ENCODE measurements at places on chromosomes 6 and 20.

DNA sequence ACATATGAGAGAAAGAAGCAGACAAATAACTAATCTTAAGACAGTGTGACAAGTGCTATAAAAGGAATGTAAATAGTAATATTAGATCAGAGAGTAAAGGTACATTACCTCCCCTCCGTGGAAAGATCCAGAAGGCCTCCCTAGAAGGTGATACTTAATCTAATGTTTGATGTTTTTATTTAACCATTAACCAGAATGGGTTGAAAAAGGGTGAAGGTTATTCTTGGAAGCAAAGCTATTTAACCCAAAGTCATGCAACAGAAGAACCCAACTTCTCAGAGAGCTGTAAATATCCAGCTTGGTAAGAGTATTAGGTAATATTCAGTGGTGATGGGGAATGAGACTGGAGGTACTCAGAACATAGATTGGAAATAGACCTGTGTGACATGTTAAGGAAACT, 68.0 kb upstream of the HIVEP1 start:
- DNase-seq = no peak

DNA sequence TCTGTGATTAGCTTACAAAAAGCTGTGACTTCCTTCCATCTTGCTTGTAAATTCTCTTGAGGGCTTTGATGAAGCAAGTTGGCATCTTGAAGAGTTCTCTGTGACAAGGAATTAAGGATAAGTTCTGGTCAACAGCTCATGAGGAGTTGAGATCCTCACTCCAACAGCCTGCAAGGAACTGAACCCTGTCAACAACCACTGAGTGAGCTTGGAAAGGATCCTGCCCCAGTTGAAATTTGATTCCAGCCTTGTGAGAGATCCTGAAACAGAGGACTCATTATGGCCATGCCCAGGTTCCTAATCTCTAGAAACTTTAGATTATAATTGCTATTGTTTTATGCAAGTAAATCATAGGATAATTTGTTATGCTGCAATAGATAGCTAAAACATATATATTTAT, 133.7 kb downstream of the PTCHD4 start:
- no peak for DNase-seq

DNA sequence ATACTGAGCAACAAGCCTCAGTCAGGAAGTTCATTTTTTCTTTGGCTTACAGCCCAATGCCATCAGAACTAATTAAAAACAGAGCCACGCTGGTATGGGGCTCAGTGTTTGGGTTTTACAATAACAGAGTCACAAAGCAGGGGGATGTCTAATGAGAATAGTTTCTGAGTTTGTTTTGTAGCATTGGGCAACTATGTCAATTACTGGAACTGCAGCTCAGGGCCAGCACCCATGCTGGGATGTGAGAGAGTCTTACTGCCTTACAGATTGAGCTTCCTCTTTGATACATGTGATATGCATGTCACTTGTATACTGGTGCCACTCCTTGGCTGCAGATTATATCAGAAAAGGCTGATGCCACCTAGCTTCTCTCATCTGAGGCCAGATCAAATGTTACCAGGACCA, 117.6 kb downstream of the TFAP2B start:
- DNase-seq = no peak

- DNase-seq = no peak
Observed at GRCh38 chr20:38882600-38882999, 43.6 kb upstream of the FAM83D start.

DNA sequence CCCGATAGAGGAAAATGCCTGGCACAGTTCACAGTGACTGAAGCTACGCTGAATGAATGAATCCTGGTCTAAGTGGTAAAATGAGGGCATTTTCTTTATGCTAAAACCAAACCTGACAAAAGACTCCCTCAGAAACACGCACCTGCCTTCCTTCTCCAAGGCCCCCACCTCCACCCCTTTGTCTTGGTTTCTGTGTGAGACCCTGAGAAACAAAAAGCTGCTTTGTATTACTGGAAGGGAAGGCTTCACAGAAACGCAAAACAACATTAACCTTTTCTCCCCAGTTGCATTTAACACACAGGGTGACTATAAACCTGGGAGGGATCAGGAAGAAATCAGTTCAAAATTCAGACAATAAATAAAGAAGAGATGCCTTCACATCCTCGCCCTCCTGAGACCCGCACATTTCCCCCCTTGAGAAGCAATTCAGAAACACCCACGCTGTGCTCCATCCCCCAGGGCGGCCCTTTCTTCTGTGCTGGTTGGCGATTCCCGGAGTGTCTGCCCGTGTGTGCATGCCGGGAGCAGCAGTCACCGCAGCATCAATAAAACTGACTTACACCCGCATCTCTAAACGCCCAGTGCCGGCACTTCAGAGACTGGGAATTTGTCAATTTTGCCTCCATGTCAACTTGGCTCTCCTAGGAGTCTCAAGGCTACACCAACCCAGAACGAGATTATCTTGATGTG, 67.2 kb upstream of the TRAF3IP2 start:
- DNase-seq = no peak

Data from stimulated activated CD8-positive, alpha-beta memory T cell treated with anti-CD3 and anti-CD28 coated beads, Interleukin-7, amount 100 ng/mL, for 4 hours (primary cell).